Stimulated activated naive CD4-positive, alpha-beta T cell treated with Interleukin-2 at 50 U/mL for 16 hours (primary cell): ENCODE measurements at places on chromosomes 12 and 14.

GRCh38 chr12:101691503-101692096, 5.8 kb upstream of the CHPT1 start:
- DNase-seq = no peak

DNA sequence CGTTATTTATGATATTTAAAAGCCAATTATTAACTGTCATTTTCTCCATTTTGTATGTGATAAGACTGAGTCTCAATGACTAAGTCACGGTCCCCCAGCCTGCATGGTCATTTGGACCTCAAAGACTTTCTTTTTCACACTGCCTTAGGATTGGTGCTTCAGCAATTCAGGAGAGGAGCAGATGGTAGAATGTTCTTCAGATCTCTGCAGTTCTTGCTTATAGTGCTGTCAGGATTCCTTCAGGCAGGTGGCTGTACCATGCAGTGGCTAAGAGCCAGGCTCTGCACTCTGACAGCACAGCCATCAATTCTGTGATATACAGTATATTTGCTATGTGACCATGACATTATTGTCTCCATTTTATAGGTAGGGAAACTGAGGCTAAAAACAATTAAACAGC, 18.7 kb downstream of the SSPN start:
- no peak for DNase-seq

GRCh38 chr14:91298576-91298975, 54.1 kb upstream of the GPR68 start:
- DNase-seq = no peak

DNA sequence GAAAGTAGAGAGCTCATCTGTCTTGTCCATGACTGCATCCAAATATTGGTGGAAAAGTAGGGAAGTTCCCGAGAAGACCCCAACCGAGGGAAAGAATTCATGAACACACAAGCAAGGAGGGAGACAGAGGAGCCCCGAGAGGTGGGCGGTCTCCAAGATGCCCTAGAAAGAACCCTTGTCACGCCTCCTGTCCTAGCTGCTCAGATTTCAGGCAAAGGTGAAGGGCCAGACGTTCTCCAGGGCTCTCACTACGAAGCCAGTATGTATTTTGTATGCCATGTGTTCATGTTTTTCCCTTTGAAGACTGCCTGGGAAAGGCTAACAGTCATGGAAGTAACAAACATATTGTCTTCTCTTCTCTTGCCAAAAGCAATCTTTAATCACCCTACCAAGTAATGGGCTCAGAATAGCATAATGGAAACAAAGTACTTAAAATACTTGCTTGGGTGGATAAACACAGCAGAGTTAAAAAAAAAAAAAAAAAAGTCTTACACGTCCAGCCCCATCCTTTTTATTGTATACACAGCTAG, 99.2 kb upstream of the TBX3 start:
- no peak for DNase-seq
